NCI-H187 (cell line): ENCODE measurements at places on chromosomes 2 and 18.
A peak's percentile ranks its signal among the peaks of the same experiment; 100 is the strongest.

- no peak for DNase-seq
Measured at GRCh38 chr2:135151615-135152014, 99.5 kb downstream of the RAB3GAP1 start.

DNA sequence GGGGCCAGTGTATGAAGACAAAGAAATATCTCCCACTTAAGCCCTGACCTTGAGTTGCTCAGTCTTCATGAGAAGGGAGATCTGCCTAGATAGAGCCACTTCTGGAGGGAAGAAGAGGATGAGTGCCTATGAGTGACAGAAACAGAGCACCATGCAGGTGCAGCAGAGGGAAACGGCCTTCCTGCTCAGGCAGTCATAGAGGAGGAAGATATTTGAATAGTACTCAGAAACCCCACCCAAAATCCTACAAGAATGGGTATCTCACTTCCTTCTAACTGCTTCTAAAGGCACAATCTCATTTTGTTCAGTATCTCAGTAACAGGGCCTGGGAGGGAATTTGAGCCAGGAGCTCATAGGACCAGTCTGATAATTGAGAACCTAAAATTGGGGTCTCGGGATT lies 339.3 kb downstream of the ALK start:
- peak; percentile 50 for DNase-seq

- DNase-seq, result no peak
Measured at GRCh38 chr2:180890781-180891180, 89.6 kb upstream of the UBE2E3 start.

GRCh38 chr2:112828251-112828691 lies 8.3 kb downstream of the IL1B start:
- no peak for DNase-seq

DNA sequence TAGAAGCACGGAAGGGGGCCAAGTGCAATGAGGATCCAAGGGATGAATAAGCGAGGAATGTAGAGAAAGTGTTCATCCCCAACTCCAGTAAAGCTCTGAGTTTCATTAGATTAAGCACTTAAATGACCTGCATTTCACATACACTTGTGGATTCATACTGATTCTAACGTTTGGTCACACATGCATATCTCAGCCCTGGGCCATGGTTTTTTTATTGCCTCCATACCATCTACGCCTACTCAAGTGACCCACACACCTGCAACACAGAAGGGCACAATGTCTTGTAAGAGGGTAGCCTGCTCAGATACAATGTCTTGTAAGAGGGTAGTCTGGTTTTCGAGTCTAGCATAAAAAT lies 566 bp upstream of the MRPS5 start:
- DNase-seq, result no peak

DNA sequence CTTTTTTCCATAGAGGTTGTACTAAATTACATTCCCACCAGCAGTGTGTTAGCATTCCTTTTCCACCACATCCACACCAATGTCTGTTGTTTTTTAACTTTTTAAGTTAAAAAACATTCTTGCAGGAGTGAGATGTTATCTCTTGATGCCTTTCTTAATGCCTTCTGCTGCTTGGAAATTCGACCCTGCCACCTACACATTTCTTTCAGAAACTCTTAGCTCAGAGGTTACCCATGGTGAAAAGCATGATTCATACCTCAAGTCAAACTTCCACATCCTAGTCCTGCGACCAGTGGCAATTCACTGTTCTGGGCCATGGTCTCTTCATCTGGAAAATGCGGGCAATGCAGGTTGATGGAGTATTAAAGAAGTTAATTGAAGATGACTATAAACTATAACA lies 12.7 kb upstream of the HNMT start:
- no peak for DNase-seq

- no peak for DNase-seq
Measured at GRCh38 chr18:26719896-26720295, 145.6 kb downstream of the AQP4 start.

GRCh38 chr2:74128206-74128605 lies 19.5 kb downstream of the BOLA3 start:
- DNase-seq, result no peak

DNA sequence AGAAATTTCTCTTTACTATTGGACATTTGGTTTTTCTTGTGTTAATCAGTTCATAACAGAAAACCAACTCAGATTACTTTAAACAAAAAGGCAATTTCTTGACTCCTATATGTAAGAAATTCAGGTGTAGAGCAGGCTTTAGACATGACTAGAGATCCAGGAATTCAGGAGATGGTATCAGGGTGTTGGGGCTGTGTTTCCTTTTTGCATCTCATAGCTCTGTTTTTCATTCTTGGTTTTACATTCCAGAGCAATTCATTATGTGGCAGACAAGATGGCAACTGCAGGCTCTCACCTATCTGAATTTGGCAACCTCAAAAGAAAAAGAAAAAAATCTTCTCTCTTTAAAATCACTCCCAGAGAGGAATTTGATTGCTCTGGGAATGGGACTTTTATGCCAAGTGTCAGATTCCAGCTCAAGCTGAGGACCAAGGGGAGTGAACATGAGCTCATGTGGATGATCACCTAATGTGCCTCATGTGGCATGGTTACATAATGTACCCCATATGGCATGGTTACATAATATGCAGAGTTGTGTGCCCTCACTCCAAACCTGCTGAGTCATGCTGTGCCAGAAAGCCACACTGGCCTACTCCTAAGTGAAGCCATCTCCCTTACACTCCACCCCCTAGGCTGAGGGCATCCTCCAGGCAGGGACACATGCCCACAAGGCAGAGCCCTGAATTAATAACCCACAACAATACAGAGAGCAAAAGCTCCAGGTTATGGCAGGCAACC lies 282.7 kb downstream of the MBD2 start:
- no peak for DNase-seq

DNA sequence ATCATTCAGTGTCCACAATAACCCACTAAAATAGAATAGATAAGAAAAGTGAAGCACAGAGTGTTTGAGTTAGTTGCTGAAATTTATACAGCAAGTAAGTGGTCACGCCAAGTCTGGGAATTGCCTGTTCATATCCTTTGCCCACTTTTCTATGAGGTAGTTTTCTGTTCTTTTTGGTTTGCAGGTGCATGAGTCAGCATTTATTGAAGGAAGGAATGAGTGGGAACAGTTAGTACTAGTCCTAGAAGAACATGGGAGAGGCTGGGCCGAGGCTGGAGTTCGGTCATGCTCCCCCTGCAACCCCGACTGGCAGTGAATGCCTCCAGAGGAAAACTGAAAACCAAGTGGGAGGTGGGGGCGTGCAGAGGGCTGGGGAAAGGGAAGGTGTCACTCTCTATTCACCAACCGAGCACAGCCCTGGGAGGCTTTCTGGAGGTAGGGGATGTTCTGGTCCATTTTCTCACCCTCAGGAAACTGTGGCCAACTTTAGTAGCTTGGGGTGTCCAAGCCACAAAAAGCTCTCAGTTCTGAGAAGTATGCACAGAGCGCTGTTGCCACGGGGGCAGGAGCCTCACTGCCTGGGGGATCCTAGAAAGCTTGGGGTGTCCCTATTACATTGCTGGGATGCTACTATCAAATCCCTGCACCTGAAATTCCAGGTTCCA lies 41.4 kb downstream of the FOSL2 start:
- no peak for DNase-seq

DNA sequence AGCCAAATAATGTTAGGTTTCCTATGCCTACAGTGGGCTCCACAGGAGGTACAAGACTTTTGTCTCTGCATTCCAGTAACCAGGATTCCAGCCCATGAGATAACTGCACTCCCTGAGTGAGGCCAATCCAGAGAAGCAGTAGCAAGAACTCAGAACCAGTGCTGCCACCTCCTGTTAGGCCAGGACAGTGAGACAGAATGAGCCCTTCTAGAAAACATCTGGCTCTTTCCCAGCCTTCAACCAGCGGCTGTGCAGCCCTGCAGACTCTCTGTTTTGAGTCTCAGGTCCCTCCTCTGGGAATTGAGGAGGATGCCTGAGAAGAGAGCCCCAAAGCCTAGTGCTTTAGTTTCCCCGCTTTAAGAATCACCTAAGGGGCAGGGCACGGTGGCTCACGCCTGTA lies 44.2 kb downstream of the ARID5A start:
- DNase-seq, result no peak

- no peak for DNase-seq
Measured at GRCh38 chr18:27413495-27414401, 228.6 kb upstream of the CHST9 start.

DNA sequence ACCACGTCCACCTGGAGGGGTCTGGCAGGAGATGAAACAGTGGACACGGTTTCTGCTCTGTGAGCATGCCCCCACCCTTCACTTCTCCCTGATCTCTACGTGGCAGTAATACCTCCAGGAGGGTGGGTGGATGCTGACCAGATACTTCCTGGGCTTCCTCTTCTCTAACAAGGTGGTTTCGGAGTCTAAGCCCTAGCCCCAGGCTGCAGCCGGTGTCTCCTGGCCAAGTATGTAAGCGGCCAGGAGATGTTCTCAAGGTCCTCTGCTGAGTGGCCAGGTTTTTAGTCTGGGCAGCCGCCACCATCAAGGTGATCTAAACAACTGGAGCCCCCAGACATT lies 101.8 kb upstream of the ASB18 start:
- DNase-seq, result no peak

DNA sequence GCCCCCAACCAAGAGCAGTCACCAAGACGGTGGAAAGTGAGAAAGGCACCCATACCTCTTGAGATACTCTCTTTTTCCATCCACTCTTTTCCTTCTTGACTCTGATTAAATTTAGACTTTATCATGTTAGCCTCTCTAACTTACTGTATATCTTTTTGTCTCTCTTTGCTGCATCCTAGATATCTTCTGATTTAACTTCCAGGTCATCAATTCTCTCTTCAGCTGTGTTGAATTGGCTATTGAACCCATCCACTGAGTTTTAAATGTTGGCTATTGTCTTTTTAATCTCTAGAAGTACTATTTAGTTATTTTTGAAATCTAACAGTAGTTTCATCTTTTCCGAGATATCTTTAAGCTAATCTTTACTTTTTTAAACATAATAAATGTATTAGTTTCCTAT lies 78.3 kb upstream of the MBOAT2 start:
- no peak for DNase-seq

DNA sequence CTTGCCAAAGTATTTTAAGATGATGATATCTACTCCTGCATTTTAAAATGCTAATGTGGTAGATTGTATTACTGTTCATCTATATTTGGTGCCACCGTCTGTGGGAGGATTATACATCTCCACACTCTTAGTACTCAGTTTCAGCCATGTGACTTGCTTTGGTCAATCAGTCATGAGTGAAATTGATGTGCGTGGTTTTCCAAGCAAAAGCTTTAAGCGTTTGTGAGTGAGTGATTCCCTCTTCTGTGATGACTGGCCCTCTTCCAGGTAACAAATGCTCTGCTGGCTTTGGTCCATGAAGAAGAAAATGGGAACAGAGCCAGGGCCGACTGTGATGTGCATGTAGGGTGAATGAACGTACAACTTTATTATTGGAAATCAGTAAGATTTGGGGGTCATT lies 330.4 kb downstream of the LPIN1 start:
- DNase-seq, result peak; percentile 84

DNA sequence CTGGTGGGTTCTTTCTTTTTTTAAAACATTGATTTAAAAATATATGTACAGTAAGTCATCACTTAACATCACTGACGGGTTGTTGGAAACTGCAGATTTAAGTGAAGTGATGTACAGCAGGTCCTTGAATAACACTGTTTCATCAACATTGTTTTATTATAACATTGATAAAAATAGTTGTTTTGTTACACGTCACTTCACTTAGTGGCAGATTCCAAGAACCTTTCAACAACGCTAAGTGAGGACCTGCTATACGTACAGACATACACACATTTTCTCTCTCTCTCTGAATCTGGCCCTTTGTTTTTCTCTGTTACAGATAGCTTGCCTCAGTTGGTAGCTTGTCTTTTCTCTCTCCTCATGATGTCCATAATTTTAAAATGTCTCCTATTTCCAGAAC lies 9.5 kb downstream of the CNOT11 start:
- no peak for DNase-seq
